Bone marrow (tissue), 2 donors: ENCODE measurements at places on chromosomes 4 and X.
A peak's percentile ranks its signal among the peaks of the same experiment; 100 is the strongest.

GRCh38 chr4:182447767-182448280 lies 204.6 kb downstream of the TENM3 start:
- no peak for DNase-seq

GRCh38 chrX:10617999-10618351 lies 2.4 kb downstream of the MID1 start:
- DNase-seq, result no peak

- DNase-seq, result no peak
Measured at GRCh38 chr4:152352622-152353116, 183.2 kb downstream of the FBXW7 start.

- no peak for DNase-seq
Measured at GRCh38 chr4:702618-703048, 3.0 kb upstream of the PCGF3 start.

GRCh38 chr4:161393602-161394001 lies 770.2 kb downstream of the FSTL5 start:
- no peak for DNase-seq

DNA sequence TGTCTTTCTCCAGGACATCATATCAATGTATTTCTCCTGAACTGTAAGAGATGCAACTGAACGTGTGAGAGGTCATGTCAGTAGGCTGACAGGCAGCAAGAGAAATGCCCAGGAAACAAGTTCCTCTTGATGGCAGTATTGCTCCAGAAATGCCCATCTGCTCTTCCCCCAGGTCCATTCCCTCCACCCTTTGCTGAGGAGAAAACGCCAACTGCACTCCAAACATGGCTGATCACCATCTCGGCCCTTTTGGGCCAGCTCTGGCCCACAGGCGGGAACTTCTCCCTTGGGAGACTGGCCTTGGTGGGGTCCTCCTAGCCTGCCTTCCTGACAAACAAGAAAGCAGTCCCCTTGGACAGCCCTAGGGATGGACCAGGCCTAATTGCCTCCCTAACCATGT lies 276.5 kb upstream of the AGTR2 start:
- DNase-seq, result no peak

- no peak for DNase-seq
Measured at GRCh38 chrX:143945171-143945570, 61.3 kb downstream of the UBE2NL start.

GRCh38 chr4:25358515-25359275 lies 18.4 kb upstream of the ANAPC4 start:
- no peak for DNase-seq

- DNase-seq, result no peak
Measured at GRCh38 chrX:53125506-53125905, 31.6 kb downstream of the KANTR start.

GRCh38 chr4:172369471-172369959 lies 556.3 kb downstream of the GALNTL6 start:
- no peak for DNase-seq

DNA sequence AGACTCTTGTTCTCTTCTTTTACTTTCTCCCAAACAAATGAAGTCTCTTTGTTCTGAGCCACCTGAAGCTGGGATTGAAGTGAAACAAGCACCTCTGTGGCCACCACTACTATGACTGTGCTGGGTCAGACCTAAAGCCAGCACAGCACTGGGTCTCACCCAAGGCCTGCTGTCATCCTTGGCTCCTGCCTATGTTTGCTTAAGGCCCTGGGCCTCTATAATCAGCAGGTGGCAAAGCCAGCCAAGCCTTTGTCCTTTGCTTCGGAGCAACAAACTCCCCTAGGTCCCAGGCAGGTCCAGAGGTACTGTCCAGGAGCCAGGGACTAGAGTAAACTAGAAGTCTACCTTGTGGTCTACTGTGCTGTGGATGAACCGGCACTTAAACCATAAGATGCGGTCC lies 220.6 kb upstream of the ARSJ start:
- DNase-seq, result no peak

DNA sequence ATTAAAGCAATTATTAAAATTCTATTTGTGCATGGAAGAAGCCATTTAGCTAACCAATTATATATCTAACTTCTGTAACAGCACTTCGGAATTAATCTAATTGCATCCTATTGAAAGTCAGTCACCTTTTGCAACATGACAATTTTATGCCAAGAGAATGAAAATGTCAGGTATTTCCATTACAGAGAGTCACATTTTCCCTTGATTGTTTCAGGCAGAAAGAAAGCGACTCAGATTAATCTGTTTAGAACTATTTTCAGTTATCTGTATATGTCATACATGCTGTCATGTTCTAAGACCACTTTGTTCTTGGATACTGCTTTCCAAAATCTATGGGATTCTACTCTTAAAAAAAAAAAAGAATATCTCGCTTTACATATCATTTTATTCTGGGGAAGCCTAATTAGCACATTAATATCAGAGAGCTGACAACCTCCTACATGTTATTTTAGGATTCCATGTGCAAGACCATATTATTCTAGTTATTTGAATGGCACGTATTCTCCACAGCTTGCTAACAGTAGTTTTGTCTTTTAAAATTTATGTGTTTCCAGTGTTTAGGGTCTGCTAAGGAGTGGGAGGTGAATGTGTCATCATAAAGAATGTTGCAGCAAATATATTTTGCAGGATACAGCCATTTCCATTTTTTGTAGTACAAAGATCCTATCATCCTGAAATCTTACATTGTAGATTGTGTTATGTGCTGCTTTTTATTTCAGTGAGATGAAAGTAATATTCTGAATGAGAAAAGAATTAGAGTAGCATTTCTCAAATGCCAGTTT lies 31.7 kb downstream of the GALNT7 start:
- no peak for DNase-seq

DNA sequence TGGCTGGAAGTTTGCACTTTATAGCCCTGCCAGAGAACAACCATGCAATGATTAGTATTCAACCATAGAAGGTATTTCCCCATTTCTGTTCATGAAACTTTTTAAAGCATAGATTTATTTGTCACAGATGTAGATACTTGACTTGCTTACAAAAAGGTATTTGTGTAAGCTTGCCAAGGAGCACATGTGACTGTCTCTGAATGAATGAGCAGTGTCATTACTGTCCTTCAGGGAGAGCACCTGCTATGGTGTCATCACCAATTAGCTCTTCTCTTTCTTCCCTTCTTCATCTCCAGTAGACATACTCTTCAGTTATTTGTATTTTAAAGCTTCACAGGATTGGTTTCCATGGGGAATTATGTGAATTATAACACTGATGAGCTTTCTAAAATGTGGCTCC lies 1064.7 kb upstream of the GRIA3 start:
- no peak for DNase-seq

GRCh38 chrX:57929373-57929772 lies 19.1 kb upstream of the ZXDA start:
- DNase-seq, result no peak

- no peak for DNase-seq
Measured at GRCh38 chr4:188986271-188986689, 847.0 kb downstream of the TRIML1 start.

- no peak for DNase-seq
Measured at GRCh38 chr4:172095161-172095560, 282.0 kb downstream of the GALNTL6 start.

- DNase-seq, result no peak
Measured at GRCh38 chr4:16862697-16863096, 35.7 kb downstream of the LDB2 start.

GRCh38 chr4:17347445-17347844 lies 164.4 kb downstream of the QDPR start:
- DNase-seq, result no peak

- DNase-seq, result no peak
Measured at GRCh38 chrX:1763294-1763693, 148.4 kb downstream of the ASMT start.

- no peak for DNase-seq
Measured at GRCh38 chr4:41696131-41696530, 52.4 kb downstream of the PHOX2B start.

GRCh38 chr4:80173401-80173800 lies 23.9 kb upstream of the PRDM8 start:
- peak; percentile 81 for DNase-seq

DNA sequence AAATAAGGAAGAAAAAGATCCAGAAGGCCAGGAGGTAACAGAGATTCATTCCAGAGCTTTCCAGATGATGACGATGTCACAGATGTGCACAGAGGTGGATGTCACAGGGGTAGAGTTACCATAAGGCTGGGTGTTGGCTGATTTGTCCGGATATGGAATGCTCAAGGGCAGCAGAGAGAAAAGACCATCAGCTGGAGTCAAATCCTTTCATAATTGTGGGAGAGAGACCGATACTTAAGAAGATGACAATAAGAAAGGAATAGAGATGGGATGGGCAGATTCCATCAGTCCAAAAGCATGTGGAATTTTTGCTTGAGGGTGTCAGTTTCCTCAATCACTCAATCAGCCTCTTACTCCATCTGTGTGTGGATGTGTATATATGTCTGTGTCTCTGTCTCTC lies 150.4 kb downstream of the CENPC start:
- DNase-seq, result no peak

GRCh38 chrX:107894038-107894437 lies 68.4 kb downstream of the MID2 start:
- no peak for DNase-seq

DNA sequence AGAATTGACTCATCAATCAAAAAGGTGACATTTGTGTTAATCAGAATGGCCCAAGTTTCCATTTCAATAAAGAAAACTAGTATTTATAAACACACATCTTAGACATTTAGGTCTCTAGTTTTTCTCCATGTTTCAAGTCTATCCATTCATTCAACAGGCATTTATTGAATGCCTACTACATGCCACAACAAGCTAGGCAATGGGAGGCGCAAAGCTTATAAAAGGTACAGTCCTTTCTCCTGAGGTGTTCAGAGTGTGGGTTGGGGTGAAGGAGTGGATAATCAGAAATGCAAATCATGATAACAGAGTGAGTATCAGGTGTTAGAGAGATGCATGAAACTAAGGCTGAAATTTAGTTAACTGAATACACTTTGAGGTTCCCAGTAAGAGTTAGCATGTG lies 78.0 kb downstream of the HCCS start:
- no peak for DNase-seq
